Urinary bladder (tissue), 4 donors: ENCODE measurements at places on chromosomes 3 and 15. TPM values are rescaled to one million over a fixed set of nuclear protein-coding genes. Genes with fewer than 3 reads are reported as not detected.

CYP1A2 gene
- polyA plus RNA-seq = not detected

ERICH6 gene
- polyA plus RNA-seq = not detected

SLC12A6 gene
- 6.6 TPM for polyA plus RNA-seq

FHIT gene
- polyA plus RNA-seq = 4.5 TPM

ATR gene
- polyA plus RNA-seq = 8.1 TPM

LCTL gene
- polyA plus RNA-seq = not detected
